D721Med (cell line): ENCODE measurements at places on chromosomes 1 and 21.

DNA sequence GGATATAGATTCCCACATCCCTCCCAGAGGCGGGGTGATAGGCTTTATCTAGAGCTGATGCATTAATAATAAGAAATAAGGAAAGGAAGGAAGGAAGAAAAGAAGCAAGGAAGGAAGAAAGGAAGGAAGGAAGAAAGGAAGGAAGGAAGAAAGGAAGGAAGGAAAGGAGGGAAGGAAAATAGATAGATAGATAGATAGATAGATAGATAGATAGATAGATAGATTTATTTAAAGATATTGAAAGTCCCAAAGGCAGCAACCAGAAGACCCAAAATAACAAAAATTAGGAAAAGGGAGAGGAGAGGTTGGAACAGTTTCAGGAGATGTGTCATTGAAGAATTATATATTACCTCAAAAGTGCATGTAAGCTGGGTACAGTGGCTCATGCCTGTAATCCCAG is 12.2 kb upstream of the SLC26A9 start:
- no peak for DNase-seq

DNA sequence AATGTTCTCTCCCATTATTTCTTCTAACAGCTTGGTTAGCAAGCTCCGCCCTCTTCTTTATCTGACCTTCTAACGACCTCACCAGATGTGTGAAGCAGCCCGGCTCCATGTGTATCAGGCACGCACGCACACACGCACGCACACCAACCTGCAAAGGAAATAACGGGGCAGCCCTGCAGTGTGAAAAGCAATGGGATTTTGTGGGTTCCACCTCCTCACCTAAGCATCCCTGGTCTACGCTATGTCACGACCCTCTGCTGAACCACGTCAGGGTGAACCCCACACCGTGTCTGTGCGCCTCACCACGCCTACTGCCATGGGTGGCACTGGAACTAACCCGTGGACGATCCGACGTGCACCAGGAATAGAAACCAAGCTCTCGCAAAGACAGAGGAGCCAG is 10.4 kb downstream of the SSU72 start:
- no peak for DNase-seq

DNA sequence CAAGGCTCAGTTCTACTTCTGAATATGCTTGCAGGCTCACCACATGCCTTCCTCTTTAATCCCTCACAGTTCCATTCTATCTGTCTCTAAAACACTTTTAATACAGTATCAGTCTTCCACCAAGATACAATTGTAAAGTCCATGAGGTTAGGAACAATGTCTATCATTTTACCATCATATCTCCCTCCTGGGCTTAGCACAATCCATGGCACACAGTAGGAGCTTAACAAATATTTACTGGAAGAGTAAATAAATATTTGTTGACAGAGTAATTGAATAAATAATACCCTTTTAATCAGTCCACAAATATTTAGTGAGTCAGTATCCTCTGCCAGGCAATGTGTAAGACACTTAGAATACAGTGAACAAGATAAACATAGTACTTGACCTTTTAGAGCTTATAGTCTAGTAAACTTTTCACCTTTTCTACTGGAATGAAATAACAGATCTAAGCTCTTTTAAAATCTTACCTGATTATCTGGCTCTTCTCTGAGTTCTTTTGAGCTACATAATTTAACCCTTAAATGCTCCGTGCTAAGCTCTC is 12.7 kb upstream of the GADD45A start:
- DNase-seq: no peak

DNA sequence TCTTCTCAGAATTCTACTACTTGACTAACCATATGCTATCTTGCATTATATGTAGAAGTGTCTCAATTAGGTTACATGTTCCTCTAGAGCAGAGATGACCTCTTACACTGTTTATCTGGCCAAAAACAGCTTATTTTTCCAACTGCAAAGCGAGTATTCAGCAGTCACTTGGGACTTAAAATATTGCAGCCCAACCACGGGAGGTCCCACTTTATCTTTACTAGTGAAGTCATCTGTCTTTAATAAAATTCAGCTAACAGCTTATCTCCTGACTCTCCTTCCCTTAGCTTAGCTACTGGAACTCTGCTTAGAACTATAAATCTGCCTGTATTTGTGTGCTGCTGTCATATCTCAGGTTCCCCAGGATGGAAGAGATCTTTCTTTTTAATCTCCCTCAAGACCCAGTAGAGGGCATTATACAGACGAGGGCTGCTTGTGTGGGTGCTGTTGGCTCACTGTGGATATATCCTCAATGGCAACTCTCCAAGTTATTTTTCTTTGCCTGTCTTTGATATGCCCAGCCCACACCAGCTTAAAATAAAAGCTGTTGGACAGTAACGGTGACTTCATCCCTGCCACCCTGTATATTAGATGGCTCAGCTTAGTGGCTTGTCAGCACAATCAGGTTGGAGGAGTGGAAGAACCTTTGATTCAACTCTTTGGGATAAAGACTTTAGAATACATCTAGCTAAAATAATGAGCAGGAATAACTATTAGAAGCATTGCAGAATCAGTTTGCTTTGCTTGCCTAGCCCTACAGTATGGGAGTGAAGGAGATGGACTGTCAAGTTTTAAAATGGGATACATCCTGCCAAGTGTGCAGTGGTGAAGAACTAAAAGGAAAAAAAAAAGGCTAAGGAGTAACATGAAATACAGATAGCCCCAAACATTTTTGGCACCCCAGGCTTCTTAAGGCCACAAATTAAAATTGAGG is 9.6 kb downstream of the ENSA start:
- no peak for DNase-seq

DNA sequence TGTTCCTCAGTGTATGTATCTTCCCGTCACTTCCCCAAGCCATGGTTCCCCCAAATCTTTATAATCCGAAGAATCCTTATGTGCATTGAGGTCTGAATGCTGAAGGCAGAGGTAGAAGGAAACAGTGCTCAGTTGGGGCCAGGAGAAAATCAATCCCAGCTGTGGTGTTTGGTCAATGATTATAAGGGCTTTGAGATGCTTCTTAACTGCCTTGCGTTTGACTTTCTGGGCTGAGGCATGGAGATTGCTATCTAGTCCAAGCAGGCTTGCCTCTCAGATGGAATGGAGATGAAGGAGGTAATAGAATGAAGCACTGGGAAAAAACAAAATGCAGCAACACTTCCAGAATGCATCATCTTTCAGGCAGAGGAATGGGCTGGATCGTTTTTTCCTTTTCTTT is 3.6 kb upstream of the MAP1LC3C start:
- no peak for DNase-seq

- DNase-seq: no peak
Observed at GRCh38 chr21:32352526-32352925, 40.3 kb downstream of the URB1 start.
